ENCODE measurements at places on chromosomes 4 and X.
A peak's percentile ranks its signal among the peaks of the same experiment; 100 is the strongest.

GRCh38 chr4:7638984-7639789 lies 204.5 kb upstream of the PSAPL1 start:
- no peak for DNase-seq

DNA sequence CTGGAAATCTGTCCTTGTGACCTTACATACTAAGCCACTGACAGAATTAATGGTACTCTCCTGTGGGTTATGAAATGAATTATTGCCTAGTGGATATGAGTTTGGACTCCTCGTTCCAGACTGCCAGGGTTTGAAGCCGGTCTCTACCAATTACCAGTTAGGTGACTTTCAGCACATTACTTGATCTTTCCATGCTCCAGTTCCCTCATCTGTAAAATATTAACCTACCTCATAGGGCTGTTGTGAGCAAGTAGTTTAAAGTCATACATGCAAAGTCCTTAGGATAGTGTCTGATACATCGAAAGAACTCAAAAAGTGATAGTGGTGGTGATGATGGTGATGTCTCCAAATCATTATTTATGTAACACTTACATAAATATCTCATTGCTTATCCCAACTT lies 373.5 kb upstream of the ARX start:
- DNase-seq, result no peak

GRCh38 chr4:140947506-140947905 lies 185.8 kb downstream of the RNF150 start:
- no peak for DNase-seq

DNA sequence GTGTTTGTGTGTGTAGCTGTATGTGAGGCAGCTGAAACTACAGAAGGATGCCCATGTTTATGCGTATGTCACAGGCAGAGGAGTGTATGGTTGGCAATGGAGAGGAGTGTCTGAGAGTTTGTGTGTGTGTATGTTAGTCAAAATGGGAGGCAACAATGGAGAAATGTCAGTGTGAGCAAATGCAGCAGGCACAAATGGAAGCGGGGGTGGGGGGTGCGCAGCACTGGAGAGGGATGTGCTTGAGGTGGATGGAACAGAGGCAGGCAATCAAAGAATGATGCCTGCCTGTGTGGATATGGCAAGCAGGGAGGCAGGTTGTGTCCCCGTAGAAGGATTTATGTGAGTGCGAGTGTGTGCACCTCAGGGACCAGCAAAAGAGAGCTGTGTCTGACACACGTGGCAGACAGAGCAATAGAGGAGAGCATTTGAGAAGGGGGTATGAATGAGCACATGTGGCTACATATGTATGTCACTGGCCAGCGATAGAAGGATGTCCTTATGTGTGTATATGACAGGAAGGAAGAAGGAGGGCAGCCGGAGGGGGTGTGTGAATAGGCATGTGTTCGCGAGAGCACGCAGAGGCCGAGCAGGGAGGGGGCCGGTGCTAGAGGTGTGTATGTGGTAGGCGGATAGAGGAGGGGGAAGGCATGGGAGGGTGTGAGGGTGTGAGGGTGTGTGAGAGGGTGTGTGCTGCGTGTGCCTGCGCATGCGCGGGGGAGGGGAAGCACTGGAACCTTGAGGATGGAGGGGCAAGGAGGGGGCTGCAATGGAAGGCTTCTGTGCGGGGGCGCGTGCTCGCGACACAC lies 1.1 kb downstream of the PJA1 start:
- DNase-seq, result peak; percentile 71

DNA sequence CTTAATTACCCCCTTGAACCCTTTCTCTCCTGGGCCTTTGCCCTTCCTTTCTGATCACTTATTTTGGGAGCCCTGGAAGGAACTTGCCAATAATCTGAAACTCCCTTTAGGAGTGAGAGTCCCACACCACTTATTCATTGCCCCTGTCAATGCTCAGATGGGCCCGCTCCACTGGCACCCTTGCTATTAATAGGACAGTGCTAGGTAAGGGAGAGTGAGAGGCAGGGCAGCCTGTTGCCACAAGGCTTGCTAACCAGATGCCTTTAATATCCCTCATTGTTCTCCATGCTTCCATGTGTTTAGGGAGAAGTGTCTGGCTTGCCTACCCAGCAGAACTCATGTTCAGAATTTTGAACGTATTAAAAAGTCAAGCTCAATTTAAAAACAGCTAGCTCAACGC lies 1.7 kb upstream of the NHS start:
- DNase-seq, result no peak

- DNase-seq, result peak; percentile 22
These were observed 209.1 kb upstream of the JADE1 start for GRCh38 chr4:128600410-128600809.

GRCh38 chrX:142977128-142977914 lies 48.4 kb upstream of the SPANXN4 start:
- DNase-seq, result no peak

- no peak for DNase-seq
These were observed 353.0 kb upstream of the IRS4 start for GRCh38 chrX:109089359-109089758.

GRCh38 chr4:83356899-83357661 lies 22.4 kb upstream of the HPSE start:
- DNase-seq, result no peak

DNA sequence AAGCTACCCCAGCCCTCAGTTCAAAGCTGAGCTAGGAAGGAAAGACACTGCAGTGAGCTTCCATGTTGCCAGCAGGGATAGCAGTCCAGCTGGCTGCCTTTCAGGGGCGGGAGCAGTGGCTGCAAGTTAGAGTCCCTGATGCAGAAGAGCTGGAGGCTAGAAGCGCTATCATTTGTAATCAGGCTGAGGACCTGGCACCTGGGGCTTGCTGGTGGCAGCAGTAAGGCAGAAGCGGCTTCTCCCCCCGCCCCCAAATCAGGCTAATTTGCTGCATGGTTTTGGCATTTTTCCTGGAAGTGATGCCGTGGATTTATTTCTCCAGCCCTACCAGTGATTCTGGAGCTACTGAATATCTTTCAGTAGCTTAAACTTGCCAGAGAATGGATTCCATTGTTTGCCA lies 203.3 kb downstream of the CLCN4 start:
- no peak for DNase-seq

GRCh38 chrX:95505721-95506120 lies 1178.9 kb upstream of the DIAPH2 start:
- no peak for DNase-seq

DNA sequence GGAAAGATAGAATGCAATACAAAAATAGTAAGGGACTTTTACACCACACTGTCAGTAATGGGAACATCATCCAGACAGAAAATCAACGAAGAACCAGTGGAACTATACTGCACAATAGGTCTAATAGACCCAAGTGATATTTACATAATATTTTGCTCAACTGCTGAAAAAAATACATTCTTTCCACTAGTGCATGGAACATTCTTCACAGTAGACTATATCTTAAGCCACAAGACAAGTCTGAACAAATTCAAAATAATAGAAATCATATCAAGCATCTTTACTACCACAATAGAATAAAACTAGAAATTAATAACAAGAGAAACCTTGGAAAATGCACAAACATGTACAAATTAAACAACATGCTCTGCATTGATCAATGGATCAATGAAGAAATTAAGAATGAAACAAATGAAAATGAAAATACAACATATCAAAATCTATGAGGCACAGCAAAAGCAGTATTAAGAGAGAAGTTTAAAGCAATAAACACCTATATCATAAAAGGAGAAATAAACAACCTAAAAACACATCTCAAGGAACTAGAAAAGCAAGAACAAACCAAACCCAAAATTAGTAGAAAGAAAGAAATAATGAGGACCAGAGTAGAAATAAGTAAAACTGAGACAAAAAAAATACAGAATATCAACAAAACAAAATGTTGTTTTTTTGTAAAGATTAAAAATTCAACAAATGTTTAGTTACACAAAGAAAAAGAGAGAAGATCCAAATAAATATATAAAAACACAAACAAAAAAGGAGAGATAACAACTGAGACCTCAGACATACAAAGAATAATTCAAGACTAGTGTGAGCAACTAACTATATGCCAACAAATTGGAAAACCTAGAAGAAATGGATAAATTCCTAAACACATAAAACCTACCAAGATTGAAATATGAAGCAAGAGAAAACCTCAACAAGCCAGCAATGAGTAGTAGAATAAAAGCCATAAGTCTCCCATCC lies 51.5 kb upstream of the ANTXR2 start:
- no peak for DNase-seq

GRCh38 chrX:133771086-133771646 lies 214.2 kb downstream of the GPC3 start:
- DNase-seq, result no peak

DNA sequence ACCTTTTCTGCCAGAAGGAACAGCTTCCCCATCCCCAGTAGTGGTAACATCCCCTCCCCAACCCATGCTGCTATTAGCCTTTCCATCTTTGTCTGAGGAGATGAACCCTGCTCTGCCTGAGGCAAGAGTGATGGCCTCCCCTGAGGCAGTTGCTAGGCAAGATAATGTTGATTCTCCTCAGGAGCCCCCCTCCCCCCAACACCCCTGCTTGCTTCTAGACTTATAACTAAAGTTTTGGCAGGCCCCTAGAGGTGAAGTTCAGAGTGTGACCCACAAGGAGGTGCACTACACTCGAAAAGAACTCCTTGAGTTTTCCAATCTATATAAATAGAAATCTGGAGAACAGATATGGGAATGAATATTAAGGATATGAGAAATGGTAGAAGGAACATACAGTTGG lies 962.5 kb downstream of the ADGRL3 start:
- DNase-seq, result no peak

DNA sequence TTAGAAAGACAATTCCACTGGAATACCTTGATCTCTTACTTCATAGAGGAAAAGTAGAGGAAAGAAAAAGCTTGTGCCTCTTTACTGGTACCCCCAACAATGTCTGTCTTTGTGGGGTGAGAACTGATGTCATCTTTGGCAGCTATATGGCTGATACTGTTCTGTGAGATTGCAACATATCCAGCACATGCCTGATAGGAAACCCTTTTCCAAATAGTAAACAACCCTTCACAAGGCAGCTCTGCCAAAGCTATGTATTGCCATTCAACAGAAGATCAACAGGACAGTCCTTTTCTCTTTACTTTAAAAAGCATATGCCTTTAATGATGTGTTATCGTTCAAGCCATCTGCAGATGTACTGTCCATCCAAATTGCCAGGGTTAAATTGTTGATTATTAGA lies 105.9 kb downstream of the IL1RAPL1 start:
- no peak for DNase-seq

GRCh38 chr4:78953769-78954666 lies 14.8 kb upstream of the PAQR3 start:
- DNase-seq, result no peak

DNA sequence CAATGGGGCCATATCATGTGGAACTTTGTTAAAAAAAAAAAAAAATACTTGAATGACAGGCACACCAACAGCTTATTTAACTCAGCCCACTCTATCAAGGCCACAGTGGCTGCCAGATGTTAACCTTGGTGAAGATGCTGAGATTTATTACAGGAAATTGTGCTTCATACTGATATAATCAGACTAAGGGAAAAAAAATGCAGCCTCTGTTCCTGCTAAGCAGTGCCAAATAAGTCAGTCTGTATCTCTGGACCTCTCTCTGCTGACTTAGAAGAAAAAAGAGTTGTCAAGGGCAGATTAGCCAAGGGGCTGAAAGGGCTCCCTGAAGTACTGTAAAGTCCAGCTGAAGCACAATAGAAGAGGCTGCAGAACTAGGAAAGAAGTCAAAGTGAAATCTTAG lies 677.7 kb upstream of the HTR2C start:
- DNase-seq, result no peak

DNA sequence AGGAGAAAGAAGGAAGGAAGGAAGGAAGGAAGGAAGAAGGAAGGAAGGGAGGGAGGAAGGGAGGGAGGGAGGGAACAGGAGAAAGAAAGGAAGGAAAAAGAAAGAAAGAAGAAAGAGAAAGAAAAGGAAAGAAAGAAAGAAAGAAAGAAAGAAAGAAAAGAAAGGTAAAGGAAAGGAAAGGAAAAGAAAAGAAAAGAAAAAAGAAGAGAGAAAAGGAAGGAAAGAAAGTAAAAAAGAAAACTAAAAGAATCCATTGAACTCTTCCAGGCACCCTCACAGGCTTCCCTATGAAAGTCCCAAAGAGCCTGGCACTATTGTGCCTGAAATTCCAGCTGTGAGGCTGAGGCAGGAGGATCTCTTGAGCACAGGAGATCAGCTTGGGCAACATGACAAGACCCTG lies 11.5 kb downstream of the ABCG2 start:
- no peak for DNase-seq
